ENCODE measurements at places on chromosomes 7 and 10.

DNA sequence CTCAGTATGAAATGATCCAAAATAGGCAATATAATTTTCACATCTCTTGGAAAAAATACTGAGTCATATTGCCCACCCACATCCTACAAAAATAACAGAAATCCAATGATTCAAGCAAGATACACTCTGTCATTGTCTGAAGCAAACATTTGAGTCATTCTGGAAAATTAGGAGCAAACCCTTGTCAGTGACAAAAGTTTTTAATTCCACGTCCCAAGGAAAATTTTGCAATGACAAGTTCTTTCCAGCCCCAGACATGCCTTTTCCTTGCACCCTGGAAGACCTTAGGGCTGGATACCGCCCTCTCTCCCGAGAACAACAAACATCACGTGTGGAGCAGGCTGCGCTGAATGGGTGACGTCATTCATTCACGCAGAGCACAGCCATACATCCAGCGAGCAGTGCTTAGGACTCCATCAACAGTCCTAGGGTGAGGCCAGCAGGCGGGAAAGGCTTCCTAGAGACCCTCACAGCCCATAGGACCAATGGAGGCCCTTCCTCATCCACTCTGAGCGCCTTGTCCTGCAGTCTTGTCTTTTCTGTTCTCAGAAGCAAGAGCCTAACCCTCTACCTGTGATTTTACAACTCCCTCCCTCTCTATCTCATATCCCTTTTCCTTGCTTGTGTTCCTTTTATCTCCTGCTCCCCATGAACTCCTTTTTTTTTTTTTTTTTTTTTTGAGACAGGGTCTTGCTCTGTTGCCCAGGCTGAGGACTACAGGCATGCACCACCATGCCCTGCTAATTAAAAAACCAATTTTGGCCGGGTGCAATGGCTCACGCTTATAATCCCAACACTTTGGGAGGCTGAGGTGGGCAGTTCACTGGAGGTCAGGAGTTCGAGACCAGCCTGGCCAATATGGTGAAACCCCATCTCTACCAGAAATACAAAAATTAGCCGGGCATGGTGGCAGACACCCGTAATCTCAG lies 23.5 kb upstream of the KDM7A start:
- DNase-seq, result no peak

- DNase-seq, result no peak
Measured at GRCh38 chr7:122546496-122546895, 152.4 kb downstream of the RNF133 start.

DNA sequence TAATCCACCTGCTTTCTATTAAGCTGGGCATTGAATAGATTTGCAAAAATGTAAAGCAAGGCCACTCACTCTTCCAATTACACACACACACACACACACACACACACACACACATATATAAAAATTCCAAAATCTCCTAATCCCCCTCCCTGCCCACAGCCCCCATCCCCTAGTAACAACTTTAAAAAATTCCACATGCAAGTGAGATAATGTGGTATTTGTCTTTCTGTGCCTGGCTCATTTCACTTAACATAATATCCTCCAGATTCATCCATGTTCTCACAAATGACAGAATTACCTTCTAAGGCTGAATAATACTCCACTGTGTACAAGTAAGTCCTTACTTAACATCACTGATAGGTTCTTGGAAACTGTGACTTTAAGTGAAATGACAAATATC lies 24.2 kb downstream of the SH2D4B start:
- DNase-seq, result no peak

DNA sequence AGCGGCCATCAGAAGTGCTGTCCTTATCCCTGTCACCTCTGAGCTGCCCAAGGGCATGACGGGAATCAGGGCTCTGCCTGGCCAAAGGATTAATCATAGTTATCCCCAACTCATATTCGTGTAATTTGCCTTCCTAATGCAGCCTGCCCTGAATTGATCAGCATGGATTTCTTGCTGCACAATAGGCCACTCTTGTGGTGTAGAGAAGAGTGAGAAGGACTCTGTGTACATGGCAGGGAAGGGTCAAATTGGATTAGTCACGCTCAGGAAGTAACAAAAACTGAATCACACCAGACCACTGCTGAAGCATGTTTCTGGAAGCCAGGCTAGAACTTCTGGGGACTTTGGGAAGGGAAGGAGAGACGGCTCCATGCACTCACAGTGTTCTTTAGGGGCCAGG lies 227.0 kb downstream of the BUB3 start:
- no peak for DNase-seq

GRCh38 chr10:69641261-69641980 lies 11.4 kb downstream of the FAM241B start:
- DNase-seq, result no peak

- no peak for DNase-seq
Measured at GRCh38 chr7:106114716-106115383, 2.7 kb upstream of the SYPL1 start.

DNA sequence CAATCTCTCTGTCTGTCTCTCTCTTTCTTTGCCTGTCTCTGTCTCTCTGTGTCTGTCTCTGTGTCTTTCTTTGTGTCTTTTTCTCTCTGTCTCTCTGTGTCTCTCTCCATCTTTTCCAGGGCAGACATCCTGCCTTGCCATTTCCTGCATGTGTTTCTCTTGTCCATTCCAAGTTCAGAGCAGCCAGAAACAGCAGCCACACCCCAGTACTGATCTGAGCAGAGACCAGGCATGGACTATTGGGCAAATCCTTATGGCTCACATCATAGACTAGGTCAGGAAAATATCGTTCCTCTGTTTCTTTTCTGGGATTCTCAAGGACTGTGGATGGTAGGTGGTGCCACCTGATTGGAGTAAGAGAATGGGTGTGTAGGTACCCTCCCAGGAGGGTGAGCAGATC lies 95.8 kb downstream of the RAMP3 start:
- DNase-seq, result no peak

DNA sequence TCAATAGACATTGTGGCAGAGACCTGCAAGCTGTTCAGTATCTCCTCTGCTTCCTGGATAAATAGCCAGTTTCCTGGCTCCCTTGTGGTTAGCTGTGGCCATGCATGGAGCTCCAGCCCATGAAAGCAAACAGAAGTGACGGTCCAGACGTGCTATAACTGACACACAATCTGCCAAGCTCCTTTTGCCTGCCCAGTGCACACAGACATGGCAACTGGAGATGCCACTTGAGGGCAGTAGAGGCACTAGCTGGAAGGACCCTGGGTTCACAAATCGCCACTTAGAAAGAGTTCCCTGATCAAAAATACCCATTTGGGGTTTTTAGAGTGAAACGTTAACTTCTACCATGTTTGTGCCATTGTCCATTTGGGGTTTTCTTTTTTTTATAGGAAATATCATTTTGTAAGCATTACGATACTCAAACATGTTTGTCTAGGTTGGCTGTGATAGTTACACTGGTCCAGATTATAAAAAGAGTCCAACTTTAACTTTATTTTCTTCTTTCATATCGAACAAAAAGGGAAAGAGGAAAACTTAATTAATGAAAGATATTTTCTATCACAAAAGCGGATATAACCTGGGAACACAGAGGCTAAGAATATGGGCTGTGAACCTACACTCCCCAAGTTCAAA lies 31.3 kb downstream of the KIN start:
- no peak for DNase-seq

DNA sequence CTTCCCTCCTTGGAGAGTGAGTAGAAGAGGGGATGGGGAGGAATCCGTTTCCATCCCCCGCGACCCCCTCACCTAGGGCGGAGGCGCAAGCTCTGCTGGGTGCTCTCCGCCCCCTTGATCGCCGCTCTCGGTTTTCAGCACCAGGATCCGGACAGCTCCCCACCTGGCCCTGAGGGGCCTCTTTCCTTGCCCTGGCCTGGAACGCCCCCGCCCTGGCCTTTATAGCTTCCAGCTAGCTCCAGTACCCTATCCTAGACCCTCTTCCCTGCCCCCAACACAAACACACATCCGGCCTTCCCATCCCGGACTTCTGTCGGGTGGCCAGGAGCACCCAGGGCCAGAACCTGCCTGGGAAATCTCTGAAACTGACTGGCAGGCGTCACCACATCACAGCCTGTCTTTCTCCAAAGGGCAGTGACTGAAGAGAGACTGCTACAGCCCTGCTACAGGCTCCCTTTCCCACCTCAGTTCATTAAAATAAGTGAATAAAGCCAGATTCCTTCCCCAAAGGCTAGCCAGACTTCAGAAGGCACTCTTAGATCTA lies 72.3 kb upstream of the LEP start:
- DNase-seq, result no peak

GRCh38 chr10:114708717-114709335 lies 50.8 kb upstream of the ABLIM1 start:
- DNase-seq, result no peak

DNA sequence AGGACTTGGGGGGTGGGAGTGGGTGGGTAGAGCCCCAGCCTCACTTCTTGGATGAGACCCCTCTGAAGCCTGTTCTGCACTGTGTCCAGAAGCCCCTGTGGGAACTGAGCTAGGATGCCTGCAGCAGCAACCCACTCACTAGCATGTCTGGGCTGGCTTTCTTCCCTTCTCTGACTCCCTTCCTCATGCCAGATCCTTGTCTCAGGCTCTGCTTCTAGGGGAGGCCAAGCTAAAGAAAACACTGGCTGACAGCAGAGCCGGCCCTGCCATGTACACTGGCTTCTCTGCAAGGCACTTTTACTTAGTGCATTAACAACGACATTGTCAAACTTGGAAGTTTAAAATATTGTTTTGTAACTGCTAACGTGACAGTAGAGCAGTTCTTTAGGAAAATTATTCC lies 50.2 kb downstream of the ARHGAP22 start:
- no peak for DNase-seq

DNA sequence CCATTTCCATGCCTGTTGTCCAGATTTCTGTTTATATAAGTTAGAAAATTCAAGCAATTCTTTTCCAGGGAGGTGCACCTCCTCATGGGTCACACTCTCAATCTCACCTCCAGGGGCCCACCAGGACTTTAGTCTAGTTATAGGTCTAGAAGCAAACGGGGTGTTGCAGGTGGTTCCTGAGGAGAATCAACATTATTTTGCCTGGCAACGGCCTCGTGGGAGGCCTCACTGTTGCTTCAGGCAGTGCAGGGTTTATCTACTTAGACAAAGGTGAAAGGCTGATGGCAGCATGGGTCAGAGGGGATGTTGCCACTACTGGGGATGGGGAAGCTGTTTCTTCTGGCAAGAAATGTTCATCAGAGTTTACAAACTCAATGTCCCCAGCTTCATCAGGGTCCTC lies 56.7 kb upstream of the LRRC18 start:
- no peak for DNase-seq

GRCh38 chr10:91313796-91314485 lies 93.5 kb downstream of the PCGF5 start:
- no peak for DNase-seq

- DNase-seq, result no peak
Measured at GRCh38 chr10:81995254-81995653, 120.3 kb downstream of the NRG3 start.

All from NCI-H1105 (cell line).